ENCODE measurements at places on chromosomes 1 and 21. TPM values are rescaled to one million over a fixed set of nuclear protein-coding genes. Genes with fewer than 3 reads are reported as not detected.

HPDL gene
- 5.4 TPM for polyA plus RNA-seq

MPL gene
- polyA plus RNA-seq: 1.5 TPM

AVPR1B gene
- polyA plus RNA-seq: 0.76 TPM

TRIM67 gene
- polyA plus RNA-seq: 0.11 TPM

SHE gene
- 9.8 TPM for polyA plus RNA-seq
